ENCODE measurements at places on chromosomes 7 and 10.

- DNase-seq = peak; percentile 57
Observed at GRCh38 chr10:88896994-88897853, 17.2 kb downstream of the STAMBPL1 start.

DNA sequence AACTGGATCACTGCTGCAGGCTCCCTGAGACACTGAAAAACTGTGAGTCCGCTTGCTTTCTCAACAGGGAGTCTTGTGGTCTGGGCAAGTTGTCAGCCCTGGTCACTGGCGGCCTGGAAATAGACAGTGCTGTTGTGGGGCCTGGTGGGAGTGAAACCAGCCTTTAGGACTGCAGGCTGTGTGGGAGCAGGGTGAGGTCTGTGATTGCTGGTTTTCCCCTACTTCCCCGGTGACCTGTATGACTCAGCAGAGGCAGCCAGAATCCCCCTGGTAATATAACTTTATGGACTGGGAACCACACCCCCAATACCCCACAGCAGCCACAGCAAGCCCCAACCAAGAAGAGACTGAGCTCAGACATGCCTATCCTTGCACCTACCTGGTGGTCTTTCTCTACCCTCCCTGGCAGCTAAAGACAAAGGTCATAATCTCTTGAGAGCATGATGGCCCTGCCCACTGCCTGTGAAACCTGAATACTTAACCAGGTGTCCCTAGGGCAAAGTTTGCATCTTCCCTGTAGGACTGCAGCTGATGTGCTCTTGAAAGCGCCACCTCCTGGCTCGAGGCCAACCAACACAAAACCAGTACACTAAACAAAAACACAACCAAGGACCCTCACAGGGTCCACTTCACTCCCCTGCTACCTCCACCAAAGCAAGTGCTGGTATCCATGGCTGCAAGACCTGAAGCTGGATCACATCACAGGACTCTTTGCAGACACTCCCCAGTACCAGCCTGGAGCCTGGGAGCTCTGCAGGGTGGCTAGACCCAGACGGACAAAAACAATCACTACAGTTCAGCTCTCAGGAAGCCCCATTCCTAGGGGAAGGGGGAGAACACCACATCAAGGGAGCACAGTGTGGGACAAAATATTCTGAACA, 7.2 kb upstream of the ADAM22 start:
- DNase-seq = peak; percentile 28

DNA sequence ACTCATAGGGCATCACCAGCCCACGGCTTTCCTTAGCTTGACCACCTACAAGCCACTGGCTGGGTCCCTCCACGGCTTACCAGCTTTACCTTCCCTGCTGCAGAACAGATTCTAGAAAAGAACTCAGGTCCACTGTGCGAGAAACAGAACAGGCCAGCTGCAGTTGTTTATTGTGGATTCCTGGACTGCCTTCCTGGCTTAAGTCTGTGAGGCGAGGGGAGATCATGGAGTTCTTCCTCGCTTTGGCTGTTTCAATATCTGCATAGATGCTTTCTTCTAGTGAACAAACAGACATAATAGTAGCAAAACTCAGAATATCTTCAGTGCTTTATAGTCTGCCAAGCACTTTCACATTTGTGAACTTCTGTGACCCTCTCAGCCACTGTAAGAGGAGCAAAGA, 162.9 kb upstream of the HABP2 start:
- DNase-seq = no peak

DNA sequence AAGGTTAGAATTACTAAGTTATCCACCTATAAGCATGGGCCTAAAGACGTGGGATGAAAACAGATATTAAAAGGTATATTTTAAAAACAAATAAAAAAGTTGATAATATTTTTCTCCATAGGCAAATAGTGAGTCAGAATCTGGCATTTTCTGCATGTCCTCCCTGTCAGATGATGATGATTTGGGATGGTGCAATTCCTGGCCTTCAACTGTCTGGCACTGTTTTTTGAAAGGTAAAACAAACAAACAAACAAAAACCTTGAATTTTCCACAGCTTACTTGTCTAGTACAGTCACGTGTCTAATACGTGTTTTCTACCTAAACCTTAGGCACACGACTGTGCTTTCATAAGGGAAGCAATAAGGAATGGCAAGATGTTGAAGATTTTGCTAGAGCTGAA, 17.4 kb downstream of the HBP1 start:
- no peak for DNase-seq

GRCh38 chr7:24942226-24942625, 37.8 kb downstream of the OSBPL3 start:
- no peak for DNase-seq

- no peak for DNase-seq
Observed at GRCh38 chr10:7866176-7866575, 47.9 kb downstream of the TAF3 start.

DNA sequence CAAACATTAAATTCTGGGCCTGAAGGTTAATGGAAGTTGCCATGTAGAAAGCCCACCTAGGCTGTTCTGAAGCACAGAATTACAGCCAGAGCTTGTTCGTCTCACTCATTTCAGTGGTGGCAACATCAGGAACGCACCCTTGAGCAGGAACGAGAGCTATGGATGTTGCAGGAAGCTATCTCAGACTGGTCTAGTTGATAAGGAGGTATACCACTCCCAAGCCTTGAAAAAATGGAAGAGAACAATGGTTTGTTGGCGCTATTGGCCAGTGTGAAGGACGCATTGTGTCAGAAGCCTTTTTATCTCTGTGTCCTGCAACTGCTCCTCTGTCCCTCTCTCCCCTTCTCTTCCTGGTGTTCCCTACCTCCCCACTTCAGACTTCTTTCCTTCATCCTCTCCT, 60.9 kb upstream of the RAPGEF5 start:
- no peak for DNase-seq

DNA sequence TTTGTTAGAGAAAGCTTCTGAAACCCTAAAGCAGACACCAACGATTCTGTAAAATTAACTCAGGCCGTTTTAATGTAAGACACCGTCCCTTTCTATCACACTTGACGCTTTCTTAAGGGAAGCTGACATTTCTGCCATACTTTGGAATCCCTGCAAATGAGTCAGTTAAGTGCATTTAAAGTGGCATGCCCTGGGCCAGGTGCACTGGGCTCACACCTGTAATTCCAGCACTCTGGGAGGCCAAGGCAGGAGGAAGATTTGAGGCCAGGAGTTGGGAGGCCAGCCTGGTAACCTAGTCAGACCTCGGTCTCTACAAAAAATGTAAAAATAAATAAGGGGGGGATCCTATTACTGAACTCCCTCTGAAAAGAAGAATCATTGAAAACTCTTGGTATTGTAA, 4.4 kb downstream of the UBE2H start:
- DNase-seq = no peak

GRCh38 chr10:28973309-28973972, 296.1 kb downstream of the BAMBI start:
- DNase-seq = no peak

DNA sequence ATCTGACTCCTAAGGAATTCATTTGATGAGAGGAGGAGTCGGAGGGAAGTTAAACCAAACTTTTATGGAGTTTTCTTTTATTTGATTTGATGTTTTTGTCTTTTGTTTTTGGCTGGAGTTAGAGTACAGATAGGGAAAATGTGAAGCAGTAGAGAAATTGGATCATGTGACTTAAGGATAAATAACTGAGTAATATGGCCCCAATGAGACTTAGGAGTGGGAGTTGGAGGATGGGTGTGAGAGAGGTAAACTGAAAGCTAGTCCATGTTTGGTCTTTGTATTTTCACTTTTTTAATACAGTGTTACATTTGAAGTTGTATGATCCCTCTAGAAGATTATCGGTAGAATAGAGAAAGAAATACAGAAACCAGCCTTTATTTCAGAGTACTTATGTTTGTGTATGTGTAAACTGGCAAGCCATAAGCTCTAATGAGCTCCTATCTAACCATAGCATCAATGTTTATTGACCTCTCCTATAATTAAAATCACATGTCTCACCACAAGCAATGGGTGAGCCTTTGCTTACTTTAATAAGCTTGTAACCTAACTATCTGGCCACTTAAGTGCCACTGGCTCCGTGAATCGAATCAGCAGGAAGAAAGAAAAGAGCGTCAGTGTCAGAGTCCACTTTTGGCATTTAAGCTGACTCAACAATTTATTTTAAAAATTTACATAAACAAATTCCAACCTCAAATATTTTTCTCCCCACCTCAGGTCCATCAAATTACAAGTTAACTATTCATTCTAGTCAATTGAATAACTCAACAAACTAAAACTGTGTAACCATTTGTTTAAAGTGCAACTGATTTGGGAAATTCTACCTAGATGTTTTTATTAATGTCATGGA, 113.8 kb downstream of the EPDR1 start:
- no peak for DNase-seq

GRCh38 chr10:89238956-89239644, 12.5 kb downstream of the LIPA start:
- DNase-seq = no peak

- DNase-seq = no peak
Observed at GRCh38 chr7:19700936-19701335, 7.9 kb downstream of the POLR1F start.

DNA sequence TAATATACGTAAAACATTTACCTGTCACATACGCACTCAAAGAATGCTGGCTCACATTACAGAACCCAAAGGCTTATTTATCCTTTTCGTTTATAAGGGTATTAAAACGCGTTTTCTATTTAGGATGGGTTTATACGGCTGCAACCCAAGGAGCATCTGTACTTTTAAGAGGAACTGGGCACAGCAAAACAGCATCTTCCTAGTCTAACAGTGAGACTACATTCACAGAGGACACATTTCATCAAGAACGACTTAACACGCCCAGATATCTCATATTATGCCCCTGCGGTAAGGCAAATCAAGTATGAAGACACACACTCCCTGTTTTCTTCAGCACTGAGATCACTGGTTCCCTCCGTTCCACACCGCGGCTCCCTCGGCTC, 533 bp upstream of the DMTF1 start:
- no peak for DNase-seq

DNA sequence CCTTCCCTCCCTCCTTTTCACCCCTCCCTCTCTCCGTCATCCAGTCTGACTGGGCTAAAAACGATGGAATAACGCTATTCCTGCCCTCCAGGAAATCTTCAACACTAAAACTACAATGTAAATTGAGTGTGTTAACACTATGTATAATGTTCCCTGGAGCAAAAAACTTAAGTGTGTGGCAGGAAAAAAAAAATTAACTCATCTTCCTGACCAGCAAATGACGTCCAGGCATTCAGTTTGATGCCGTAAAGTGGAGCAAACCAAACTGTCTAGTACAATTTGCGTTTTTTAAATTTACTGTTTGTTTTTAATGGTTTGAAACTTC, 545 bp upstream of the MTPN start:
- no peak for DNase-seq

DNA sequence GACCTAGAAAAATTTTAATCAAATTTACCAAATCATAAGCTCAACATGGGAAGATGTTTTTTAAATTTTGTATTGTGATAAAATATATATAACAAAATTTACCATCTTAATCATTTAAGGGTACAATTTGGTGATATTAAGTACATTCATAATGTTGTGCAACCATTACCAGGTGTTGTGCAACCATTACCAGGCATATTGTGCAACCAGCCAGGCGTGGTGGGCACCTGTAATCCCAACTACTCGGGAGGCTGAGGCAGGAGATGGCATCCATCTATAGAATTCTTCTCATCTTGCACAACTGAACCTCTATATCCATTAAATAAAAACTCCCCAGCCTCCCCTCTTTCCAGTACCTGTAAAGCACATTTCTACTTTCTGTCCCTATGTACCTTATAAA, 124.5 kb upstream of the SLC13A1 start:
- DNase-seq = no peak

DNA sequence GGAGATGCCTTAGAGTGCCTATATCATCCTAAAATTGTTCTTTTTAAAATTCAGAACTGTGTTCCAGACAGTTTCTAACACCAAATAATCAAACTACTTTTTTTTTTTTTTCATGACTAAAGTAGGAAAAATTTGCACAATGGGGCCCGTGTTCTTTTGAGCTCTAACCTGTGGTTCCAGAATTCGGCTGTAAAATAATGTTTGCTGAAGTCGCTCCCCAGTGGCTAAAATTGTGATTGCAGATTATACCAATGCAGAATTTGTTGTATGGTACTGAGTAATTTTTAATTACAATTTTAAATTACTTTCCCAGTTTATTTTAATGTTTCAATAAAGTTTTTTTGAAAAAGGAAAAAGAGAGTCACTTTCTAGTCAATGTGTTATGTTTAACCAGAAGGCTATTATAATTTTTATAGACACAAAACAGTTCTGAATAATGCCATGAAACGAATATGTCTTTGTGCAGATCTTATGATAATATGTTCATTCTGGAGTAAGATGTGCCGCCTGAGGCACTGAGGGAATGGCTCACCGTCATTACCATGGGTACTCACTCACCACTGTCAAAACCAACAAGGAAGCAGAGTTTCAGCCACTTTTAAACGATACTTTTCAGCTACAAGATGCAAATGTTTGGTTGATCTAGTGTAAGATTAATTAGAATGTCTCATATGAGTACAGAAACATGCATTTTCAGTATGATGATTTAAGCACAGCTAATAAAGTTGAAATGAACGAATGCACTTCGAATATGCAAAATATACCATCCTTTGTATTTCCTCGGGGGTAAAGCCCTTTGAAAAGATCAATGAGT, 173.6 kb downstream of the PRKCQ start:
- peak; percentile 28 for DNase-seq

- no peak for DNase-seq
Observed at GRCh38 chr10:88106366-88106765, 242.9 kb downstream of the PTEN start.

GRCh38 chr7:70241536-70242175, 643.4 kb downstream of the AUTS2 start:
- no peak for DNase-seq

DNA sequence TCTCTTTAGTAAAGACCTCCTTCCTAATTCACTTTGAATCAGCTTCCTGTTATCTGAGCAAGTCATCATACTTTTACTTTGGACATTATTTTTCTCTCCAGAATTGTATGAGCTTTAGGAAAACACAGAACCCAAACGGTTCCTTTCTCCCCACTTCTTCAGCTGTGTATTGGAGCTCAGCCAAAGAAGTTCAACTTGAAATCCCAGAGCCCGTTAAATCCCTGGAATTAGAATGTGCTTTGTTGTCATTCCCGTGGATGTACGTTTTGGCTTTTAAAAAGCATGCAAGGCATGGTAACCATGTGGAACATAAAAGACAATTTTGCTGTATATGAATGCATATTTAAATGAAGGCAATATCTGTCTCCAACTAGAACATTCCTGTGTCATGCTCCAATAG, 46.6 kb downstream of the AGMO start:
- DNase-seq = no peak

- no peak for DNase-seq
Observed at GRCh38 chr10:127197154-127197432, 702 bp upstream of the INSYN2A start.

GRCh38 chr7:3282457-3282856, 18.6 kb upstream of the SDK1 start:
- no peak for DNase-seq

DNA sequence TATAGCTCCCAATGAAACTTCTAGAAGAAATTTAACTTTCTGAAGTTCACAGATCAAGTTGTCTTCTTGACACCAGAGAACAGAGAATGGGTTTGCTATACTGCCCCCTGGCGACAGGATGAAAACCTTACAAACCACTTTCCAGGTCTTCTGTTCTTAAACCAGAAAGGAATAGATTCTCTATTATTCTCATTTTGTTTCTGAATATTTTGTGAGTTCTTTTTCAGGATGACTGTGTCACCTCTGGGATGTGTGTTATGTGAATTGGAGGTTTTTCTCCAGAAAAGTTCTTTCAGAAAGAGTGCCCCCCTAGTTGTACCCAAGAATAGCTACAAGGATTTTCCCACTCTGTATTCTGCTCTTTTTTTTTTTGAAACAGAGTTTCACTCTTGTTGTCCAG, 6.3 kb downstream of the IFT22 start:
- DNase-seq = peak; percentile 66

Data from HT-29 (cell line).